Stimulated activated CD4-positive, alpha-beta T cell treated with anti-CD3 and anti-CD28 coated beads, Interleukin-2, amount 100 ng/mL, for 4 hours (primary cell): ENCODE measurements at places on chromosomes 13 and 19.

DNA sequence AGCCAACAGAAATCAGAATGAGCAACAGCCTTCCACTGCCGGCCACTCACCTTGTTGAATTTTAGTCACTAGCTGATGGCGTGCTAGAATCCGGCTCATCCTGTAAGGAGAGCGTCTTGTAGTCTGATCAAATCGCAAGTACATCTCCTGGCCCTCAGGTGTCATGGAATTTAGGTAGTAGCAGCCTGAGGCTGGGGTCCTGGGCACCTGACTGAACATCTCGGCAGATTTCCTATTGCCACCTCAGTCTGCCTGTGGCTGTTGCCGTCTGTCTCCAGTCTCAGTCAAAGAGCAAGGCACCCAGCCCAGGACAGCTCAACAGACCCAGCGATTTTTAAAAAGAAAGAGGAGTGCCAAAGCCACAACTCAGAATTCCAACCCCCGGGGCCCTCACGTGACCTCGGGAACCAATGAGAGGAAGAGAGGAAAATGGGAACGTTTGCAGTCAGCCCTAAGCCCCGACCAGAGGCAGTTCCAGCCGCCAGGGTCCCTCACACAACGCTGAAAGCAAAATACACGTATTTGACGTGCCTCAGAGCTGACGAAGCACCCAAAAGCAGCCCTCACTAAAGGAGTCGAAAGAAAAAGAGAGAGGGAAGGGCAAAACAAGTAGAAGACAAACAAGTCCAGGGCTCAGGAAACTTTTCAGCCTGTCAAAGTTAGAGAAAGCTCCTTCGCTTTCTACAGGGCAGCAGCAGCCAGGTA is at the start of gene STARD13:
TSS of gene STARD13 (minus strand) at position 336 of the 705 bp plus-strand sequence. CDS start at position 219, 117 bp downstream.
- no peak for DNase-seq

DNA sequence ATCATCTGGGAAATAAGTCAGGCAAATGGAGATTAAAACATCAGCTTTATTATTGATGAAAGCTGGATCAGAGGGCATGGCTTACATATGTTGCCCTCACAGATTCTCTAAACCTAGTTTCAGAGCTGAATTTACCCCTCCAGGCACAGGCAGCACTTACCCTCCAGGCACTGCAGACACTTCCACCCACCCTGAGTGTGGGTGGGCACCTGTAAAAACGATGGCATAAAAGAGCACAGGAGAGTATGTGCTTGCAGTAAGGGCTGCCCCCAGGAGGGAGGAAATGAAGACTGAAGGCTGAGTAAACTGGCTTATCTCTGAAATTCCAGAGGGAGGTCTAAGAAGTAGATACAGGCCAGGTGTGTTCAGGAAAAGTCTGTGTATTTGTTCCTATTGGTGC is 185.0 kb upstream of the HTR2A start:
- DNase-seq, result no peak

DNA sequence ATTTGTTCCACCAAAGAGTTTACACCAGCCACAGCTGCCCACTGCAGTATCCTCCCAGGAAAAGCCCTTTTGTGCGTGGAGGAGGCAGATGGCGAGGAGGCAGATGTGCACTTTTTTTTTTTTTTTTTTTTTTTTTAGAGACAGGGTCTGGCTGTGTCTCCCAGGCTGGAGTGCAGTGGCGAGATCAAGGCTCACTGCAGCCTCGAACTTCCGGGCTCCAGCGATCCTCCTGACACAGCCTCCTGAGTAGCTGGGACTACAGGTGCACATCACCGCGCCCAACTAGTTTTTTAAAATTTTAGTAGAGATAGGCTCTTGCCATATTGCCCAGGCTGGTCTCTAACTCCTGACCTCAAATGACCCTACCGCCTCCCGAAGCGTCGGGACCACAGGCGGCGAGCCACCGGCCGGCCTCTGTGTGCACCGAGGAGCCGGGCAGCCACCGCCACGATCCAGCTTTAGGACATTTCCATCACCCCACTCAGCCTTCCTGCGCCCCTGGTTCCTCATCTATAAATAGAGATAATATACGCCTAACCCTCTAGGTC is 563 bp upstream of the PDCD5 start:
- DNase-seq, result no peak

GRCh38 chr19:49870309-49870901 is 3.0 kb upstream of the PNKP start:
- no peak for DNase-seq

DNA sequence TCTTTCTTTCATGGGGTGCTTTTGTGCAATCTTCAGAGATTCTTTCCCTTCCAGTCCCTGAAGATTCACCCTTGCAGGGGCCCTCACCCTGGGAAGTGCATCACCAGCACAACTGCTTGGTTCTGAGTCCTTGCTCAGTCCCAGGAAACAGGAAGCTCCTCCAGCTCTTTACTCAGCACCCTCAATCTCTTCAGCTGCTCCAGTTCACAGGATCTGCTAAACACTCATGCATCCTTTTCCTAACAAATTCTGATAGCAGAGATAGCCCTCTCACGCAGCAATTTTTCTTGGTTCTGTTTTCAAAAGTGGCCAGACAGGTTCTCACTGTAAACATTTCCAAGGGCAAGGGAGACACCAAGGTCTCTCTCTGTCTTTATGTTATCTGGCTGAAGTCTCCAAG is 823.1 kb downstream of the LIG4 start:
- no peak for DNase-seq

DNA sequence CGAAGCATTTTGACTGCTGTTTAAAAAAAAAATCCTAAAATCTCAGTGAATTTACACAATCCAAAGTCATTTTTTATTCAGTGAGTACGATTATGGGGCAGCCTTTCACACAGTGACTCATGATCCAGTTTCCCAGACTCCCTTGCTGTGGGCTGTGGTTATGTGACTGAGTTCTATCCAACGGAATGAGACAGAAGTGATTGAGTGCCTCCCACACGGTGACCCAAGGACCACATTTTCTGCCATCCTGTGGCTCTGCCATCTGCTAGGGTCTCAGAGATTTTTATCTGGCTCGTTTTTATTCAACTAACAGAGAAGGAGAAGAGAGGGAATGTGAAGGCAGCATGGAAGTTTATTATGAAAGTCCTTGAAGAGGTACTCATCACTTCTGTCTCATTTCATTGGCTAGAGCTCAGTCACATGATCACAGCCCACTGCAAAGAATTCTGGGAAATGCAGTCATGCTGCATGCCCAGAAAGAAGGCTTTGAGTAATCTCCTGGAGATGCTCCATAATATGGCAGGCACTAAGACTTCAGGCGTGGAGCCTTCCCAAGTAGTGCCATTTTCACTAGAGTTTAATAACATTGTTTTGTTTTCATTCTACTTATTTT is 999.4 kb downstream of the UQCRFS1 start:
- no peak for DNase-seq

DNA sequence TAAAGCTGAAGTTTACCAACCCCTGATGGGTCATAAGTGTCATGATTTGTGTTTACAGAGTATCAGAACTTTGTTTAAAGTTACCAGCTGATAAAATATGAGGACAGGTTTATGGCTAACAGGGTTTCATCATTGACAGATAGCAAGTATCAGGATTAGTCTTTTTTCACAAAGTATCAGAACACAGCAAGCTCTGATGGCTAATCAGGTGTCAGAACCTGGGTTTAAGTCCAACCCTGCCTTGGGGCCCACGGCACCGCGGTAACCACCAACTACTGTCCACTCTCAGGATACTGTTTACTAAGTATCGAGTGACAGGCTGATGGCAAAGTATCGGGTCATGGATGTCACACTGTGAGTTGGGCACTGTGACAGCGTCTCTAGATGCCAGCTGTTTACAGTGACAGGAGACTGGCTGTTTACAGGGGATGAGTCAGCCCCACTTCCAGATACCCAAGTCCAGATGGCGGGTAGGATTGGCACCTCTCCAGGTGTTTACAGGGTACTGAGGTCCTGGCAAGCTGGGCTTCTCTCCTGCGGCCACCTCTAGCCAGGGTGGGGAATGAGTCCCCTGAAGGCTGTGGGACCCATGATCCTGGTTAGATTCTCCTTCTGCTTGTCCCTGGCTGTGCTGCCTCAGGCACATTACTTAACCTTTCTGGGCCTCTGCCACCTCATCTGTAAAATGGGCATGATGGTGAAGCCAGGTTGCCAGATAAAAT is 21.8 kb downstream of the ARRDC2 start:
- DNase-seq, result no peak

GRCh38 chr13:105948143-105948542 is 587.3 kb downstream of the EFNB2 start:
- no peak for DNase-seq

DNA sequence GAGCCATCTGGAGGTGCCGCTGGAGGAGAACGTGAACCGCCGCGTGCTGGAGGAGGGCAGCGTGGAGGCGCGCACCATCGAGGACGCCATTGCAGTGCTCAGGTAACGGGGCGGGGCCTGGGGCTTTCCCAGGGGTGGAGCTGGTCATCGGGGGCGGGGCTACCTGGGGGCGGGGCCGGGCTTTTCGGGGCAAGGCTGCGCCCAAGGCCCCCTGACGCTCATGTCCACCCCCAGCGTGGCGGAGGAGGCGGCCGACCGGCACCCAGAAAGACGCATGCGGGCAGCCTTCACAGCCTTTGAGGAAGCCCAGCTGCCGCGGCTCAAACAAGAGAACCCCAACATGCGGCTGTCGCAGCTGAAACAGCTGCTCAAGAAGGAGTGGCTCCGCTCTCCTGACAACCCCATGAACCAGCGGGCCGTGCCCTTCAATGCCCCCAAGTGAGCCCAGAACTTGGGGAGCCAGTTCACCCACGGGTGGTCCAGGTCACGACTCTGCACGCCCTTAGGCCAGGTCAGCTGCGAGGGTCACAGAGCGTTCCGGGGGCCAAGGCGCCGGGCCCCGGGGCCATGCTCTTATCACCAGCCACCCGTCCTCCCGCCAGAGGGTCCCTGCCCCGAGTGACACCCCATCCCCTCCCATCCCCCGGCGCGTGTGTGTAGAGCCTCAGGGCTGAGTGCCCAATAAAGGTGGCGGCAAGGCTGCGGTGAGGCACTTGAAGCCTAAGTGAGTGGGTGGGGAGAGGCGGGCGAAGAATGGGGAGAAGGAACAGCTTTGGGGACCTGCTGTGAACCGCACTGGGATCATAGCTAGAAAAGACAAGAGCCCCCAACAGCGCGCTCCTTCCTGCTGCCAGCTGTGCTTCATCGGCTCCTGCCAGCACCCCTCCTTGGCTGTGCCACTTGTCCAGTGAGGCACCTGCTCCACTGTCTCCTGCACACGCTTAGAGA is 10.7 kb downstream of the CCDC124 start:
- no peak for DNase-seq

DNA sequence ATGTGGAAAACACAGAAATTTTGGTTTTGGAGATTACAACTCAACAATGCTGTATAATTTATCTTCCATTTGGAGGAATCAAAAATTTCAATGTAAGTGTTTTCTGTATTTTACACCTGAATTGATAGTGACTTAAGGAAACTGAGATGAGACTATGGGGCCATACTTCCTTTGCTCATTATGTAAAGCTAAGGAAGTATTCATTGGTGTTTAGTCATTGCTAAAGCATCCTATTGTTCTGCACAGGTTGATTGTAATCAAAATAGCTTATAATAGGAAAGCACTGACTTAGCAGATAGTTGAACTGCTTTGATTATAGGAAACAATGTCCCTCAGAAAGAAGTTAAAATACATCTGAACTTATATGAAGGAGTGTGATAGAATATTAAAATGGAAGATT is 244.4 kb upstream of the SLITRK5 start:
- DNase-seq, result no peak
